ENCODE measurements at places on chromosomes 1 and 21.

GRCh38 chr1:85308833-85309350, 32.5 kb upstream of the BCL10 start:
- DNase-seq, result no peak

DNA sequence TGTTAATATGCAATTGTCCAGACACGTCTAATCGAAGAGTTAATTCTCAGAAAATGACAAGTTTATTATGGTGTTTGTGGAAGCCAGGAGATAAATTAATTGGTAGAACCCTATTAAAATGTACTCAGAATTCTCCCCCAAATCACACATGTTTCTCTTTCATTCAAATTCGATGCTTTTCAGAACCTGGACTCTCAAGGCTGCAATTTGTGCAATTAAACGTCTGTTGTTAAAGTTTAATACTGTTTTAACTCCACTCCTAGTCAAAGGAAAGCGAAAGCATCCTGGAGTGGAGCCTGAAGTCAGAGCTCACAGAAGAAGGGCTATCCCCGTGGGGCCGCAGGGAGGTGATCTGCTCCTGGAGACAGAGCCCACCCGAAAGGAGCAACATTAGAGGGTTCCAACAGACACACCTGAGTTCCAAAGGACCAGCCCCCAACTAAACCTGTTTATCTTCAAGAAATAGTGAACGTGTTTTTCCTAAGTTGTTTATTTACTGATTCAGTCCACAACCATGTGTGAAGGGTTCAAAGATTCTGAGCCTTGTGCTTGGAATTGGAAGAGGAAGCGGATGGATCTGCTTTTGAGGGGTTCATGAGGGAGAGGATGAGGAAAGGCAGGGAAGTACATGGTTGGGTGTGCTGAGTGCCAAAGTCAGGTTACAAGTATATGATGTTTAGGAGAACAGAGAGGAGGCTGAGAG, 68.0 kb upstream of the AKT3 start:
- no peak for DNase-seq

GRCh38 chr1:217569021-217569420, 61.9 kb downstream of the GPATCH2 start:
- no peak for DNase-seq

DNA sequence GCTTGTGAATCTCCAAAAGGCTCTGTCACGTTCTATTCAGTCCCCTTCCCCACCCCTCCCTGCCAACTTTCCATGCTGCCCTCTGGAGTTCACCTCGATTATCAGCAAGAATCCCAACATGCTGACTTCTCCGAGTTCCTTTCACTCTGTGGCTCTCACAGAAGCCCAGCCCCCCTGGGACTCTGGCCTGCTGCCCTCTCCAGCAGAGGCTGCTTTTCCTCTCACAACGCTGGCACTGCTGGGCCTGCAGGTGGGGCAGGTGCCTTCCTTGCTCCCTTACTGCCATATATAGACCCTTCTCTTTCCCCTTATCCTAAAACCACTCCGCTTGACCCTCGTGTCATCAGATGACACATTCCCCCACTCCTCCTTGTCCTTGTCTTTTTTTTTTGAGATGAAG, 10.2 kb upstream of the RNF186 start:
- DNase-seq, result no peak

DNA sequence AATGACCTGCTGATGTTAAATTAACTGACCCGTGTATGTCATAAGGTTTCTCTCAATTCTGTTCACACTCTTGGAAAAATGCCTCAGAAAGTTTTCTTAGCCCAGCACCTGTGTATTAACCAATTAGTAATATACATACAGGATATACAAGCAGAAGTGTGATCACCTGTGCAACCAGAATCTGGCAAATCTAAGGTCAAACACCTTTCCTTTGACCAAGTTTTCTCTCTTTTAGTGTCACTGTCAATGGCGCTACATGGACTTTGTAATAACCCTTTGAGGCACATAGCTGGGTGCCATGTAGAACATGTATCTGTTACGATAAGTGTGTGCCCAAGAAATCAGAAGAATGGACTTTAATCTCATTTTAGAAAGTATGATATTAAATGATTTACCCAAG, 1.1 kb downstream of the NCSTN start:
- no peak for DNase-seq

GRCh38 chr1:86516335-86516734, 30.5 kb upstream of the CLCA4 start:
- DNase-seq, result no peak

- DNase-seq, result no peak
Observed at GRCh38 chr1:19122668-19123067, 87.4 kb downstream of the UBR4 start.

DNA sequence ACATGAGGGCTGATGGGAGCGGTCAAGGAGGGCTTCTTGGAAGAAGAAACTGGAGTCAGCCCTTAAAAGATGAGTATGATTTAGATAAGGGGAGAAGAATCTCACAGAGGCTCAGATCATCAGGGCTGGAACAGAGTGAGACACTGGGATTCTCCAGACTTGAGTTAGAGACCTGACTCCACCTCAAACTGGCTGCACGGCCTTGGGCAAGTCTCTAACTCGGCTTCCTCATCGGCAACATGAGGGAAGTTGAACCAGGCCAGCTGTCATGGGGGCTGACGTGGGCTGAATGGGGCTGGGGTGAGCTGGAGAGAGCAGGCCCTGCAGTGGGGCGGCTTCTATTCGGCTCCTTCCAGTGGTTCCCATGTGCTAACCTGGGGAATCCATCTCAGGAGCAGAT, 2.5 kb downstream of the C1QC start:
- DNase-seq, result no peak

- DNase-seq, result no peak
Observed at GRCh38 chr21:38479641-38480525, 18.4 kb downstream of the ERG start.

- DNase-seq, result no peak
Observed at GRCh38 chr1:12851779-12852178, 3.3 kb upstream of the HNRNPCL1 start.

GRCh38 chr1:155873860-155874259, 14.5 kb downstream of the SYT11 start:
- DNase-seq, result no peak

- no peak for DNase-seq
Observed at GRCh38 chr1:11295905-11296304, 22.9 kb downstream of the UBIAD1 start.

DNA sequence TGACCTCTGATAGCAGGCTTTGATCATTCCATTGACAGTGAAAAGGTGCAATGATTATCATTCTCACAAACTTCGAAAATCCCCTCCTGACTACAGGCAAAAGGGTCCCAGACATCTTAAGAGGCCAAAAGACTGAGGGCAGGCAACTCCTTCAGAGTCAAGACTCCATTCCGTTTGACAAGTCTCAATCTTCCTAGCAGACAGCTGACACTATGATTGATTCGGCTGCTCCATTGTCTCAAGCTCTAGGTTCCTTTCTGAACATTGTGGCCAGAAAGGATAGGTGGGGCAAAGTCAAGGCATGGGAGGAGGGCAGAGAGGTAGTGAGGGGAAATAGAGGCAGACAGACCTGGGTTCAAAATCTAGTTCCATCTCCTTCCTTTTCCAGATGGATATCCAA, 53.7 kb upstream of the MAN1A2 start:
- DNase-seq, result no peak

GRCh38 chr1:108561689-108562326, 1.9 kb downstream of the EEIG2 start:
- no peak for DNase-seq

DNA sequence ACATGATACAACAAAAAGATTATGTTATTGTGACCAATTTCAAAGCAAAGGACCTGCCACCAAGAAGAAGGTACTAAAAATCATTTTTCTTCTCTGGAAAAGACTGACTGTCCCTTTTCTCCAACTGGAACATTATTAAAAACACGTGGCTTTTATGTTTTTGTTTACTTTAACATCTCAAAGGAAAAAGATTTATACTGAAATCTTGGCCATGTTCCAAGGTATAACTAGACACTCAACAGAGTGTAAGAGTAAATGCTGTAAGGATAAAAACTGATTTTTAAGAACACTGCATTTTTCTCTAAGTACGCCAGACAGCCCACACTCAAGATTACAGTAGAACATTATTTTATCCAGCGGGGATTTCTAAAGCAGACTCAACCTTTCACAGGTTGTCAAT, 62.1 kb downstream of the BRWD1 start:
- DNase-seq, result no peak

DNA sequence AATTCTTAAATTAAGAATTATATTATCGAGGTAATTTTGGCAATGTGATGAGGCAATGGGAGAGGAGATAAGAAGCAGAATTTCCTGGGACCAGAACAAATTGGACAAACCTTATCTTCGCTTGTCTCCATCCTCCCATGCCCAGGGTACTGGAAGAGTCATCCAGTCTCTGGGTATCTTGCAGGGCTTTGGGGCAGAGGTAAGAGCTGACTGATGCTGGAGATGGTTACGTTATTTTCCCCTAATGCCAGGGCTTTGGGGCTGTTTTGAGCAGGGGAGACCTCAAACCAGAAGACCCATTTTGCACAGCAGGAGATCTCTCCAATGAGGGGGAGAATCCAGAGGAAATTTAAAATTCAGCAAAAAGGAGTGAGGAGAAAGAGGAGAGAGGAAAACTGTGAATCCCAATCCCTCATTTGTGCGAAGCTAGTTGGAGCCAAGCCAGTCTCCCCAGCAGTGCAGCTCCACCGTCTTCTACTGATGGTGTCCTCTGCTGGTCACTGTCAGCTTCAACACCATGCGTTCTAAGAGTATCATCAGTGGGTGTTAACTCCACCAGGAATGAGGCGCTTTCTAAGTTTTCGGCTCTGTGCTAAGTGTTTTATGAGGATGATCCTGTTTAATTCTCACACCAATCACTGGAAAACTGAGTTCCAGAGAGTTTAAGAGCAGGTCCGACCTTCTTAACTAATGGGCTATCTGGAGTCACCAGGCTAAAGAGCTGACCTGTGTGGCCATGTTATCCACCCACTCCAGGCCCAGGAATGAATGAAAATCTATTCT, 86.8 kb upstream of the CD34 start:
- no peak for DNase-seq

- peak; percentile 40 for DNase-seq
Observed at GRCh38 chr21:40732253-40733023, 114.5 kb downstream of the DSCAM start.

DNA sequence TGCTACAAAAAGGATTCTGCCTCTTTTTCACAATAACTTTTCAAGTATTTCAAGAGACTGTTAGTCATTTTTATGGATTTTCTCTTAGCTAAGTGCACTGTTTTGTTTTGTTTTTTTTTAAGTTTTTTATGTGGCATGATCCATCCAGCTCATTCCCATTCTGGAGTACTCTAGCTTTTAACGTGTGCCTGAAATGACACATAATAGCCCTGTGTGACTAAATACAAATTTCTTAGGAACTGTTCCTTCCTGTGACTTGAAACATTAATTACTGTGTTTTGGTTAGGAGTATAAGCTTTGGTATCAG, 143.9 kb downstream of the HS2ST1 start:
- no peak for DNase-seq

- DNase-seq, result no peak
Observed at GRCh38 chr1:38074302-38074677, 27.7 kb upstream of the POU3F1 start.

GRCh38 chr1:201050515-201051277, 27.2 kb upstream of the KIF21B start:
- no peak for DNase-seq

DNA sequence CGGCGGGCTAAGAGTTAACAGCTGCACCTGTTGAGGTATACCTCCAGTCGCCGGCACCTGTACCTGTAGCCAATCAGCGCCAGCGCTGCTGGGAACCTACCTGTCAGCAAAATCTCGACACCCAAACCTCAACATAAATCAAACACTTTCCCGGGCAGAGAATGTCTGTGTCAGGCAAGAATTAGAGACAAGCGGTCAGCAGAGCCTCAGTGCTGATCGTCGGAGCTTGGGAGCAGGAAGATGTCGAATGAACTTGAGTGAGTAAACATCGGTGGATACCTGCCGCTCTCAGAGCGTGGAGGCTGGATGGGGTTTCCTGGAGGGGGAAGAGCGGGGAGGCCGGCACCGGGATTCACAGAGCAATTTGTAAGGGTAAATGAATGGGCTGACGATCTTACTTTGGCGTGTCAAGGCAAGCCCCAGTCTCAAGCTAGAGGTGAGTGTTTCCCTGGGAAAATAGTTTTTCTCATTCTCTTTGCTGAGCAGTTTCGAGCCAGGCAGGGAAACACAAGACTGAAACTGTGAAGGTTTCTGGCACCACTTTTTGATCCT, at the start of gene GRHL3:
TSS of gene GRHL3 (plus strand) at position 46 of the 552 bp plus-strand sequence. CDS start at position 241, 195 bp downstream.
- no peak for DNase-seq

DNA sequence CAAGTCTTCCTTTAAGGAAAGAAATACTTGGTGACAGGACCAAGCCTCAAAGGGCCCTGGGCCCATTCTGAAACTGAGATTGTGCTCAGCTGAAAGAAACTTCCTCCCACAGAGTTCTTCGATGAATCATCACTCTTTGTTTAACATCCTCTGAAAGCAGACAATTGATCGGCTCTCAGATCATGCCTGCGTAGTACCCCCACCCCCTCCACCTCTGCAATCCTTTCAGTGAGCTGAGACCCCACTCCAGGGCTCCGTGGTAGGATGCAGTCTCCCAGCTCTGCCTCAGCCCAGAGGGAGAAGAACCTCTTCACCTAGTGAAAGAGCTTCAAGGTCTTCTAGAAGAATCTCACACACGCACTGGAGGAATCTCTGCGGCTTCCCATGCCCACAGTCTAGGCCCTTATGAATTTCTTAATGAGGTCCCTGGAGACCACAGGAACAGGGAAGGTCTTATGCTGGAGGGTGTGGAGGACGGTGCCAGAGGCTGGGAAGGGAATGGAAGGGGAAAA, 104.9 kb upstream of the SOD1 start:
- DNase-seq, result no peak

Measured in AG04449 (cell line).